Activated B cell treated with CpG ODN at 0.5 μM for 24 hours (primary cell): ENCODE measurements at places on chromosomes 7 and 10. TPM values are rescaled to one million over a fixed set of nuclear protein-coding genes. Genes with fewer than 3 reads are reported as not detected.

PON1 gene
- not detected in 2 replicates for total RNA-seq

DNA sequence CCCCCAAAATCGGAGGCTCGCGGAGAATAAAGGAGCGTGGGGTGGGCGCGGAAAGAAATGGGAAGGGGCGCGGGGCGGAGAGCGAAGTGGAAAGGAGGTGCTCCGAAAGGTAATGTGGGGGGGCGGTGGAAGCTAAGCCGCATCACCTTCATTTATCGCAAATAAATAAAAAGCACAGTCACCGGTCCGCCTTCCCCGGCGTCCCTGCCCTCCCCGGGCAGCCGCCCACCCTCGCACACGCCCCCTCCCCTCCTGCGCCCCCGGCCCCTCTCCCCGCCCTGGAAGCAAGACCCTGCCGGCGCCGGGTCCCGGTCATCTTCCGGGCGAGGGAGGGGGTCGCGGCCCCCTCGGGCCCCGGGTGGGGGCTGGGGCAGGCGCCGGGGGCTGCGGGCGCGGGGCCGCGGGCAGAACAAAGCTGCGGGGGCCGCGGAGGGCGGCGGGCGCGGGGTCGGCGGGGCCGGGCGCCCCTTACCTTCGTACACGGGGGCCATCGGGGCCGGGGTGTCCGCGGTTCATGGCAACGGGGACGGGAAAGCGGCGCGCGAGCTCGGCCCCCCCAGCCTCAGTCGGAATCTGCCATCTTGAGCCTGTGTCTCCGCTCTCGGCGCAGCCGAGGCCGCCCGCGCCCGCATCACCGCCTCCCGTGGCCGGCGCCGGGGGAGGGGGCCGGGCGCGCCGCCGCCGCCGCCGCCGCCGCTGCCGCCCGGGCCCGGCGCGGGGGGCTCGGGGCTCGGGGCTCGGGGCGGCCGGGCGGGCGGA, 486 bp downstream of the HIPK2 start:
- DNase-seq = peak; percentile 37

DNA sequence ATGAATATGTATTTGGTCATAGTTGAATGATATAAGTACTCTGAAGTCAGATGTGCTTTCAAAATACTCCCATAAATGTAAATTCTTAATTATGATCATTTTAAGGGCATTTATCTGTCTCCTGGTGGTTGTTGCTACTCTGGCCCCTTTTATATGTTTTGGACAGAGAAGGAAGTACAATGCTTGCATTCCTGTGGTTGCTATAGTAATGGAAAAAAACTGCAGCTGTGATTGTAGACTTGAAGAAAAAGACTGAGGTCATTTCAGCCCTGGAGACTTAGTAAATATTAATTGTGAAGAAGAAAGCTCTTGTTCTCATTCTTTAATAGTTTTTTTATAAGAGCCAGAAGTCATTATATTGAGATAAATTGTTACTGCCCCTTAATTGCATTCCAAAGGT, 70.2 kb upstream of the FERD3L start:
- DNase-seq = no peak

DNA sequence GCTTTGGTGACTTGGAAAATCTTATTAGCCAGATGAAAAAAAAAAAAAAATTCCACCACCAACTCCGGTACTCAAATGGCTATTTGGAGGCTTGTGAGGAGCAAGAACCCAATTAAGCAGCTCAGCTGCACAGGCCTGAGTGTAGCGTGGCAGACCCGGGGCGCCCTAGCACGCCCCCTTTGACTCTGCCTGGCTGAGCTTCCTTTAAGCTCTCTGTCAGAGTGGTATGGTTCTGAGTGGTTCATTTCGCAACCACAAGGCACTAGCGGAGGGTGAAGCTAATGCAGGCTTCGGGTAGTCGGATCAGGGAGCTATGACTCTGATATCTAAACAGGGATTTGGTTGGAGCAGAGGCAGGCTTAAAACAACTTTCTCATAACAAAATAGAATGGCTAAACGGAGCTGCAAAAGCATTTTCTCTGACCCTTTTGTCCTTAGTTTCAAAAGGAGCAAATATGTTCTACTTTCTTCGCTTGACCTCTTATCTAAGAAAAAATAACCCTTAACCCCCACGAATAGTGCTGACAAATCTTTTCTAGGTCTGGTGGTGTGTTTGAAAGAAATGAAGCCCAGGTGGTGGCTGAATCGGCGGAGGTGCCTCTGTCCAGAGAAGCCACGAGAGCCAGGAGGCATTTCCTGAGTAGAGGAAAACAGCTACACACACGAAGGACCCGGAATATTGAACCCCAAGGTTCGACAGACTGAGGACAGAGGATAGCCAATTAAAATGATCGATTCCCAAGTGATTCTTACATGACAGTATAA, 285.4 kb upstream of the GLI3 start:
- no peak for DNase-seq

DNA sequence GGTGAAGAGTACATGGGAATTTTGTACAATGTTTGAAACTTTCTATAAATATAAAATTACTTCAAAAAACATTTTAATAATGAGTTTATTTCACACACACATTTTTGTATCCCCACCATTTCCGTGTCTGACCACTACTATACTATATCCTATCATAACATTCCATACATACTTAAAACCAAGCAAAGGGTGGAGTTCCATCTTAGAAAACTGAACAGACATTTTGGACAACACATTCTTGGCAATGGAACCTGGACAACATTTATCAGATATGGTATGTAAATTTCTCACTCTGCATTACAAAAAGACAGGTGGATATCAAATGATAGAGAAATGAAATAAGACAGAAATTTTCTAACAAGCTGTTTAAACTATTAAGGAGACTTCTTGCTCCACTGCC, 168.9 kb downstream of the TWIST1 start:
- DNase-seq = no peak

GRCh38 chr7:147584771-147585193, 1005.8 kb upstream of the C7orf33 start:
- no peak for DNase-seq

DNA sequence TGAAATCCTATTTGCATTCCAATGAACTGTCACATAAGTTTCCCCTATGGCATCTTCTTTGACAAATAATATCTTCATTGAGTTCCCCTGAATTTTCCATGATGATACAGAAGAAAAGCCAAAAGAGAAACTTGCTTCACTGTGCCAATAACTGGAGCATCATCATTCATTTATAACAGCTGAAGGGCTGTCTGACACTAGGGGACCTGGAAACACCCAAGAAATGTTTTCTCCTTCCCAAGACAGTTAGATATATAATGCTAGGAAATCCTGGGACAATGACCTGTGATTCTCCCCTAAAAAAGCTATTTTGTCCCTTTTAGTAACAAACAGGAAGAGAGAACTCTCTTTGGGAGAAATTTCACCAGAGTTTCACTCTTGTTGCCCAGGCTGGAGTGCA, 133.6 kb downstream of the SEMA3C start:
- DNase-seq = no peak

DNA sequence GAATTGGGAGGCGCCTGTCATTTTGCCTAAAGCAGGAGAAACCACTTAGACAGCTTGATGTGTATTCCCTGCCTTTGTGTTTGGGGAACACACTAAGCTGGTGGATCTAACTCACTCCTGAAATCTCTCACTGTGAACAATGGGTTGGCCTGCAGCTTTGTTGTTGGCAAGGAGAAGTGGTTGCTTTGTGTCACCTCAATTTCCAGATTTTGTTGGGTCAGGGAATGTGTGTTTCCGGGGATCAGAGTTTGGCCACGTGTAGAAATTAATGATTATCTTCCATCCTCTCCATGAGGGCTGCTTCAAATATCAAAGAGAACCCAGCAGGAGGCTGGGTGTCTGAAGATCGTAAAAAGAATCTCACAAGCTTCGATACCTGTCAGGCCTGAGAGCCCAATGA, 27.8 kb downstream of the A1CF start:
- DNase-seq = no peak
